AG20443 (cell line): ENCODE measurements at places on chromosomes 7 and 10.

DNA sequence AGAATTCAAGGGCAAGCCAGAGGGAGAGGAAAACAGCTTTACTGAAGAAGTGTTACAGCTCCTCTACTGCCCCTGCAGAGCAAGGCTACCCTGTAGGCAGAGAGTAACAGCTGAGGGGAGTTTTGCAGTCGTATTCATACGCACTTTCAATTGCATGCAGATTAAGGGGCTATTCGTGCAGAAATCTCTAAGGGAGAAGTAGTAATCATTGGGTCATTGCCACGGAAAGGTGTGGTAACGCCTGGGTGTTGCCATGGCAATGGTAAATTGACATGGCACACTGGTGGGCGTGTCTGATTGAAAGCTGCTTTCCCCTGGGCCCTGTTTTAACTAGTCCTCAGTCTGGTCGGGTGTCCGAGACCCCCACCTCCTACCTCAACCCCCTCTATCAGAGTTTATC is 227.2 kb downstream of the NSUN6 start:
- no peak for DNase-seq

- no peak for DNase-seq
Measured at GRCh38 chr7:39247576-39247975, 269.9 kb downstream of the POU6F2 start.

DNA sequence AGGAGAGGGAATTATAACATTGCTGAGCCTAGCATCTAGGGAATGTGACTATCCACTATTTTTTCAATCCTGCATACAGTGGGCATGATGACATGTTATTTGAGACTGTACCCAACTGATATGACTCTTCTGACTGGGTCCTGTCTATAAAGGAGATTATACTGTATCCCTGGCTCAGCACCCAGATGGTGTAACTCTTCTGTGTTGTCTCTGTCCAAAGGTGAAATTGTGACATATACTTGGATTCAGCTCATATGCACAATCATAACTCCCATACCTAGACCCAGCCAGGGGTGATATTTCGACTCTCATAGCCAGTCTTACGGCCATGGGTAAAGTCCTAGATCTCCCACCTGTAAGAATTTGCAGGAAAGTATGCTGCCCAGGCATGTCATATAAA is 59.3 kb downstream of the ZNF736 start:
- no peak for DNase-seq

GRCh38 chr10:12757351-12757750 is 244.2 kb downstream of the CCDC3 start:
- DNase-seq, result no peak
